ENCODE measurements at places on chromosomes 16 and 17.

DNA sequence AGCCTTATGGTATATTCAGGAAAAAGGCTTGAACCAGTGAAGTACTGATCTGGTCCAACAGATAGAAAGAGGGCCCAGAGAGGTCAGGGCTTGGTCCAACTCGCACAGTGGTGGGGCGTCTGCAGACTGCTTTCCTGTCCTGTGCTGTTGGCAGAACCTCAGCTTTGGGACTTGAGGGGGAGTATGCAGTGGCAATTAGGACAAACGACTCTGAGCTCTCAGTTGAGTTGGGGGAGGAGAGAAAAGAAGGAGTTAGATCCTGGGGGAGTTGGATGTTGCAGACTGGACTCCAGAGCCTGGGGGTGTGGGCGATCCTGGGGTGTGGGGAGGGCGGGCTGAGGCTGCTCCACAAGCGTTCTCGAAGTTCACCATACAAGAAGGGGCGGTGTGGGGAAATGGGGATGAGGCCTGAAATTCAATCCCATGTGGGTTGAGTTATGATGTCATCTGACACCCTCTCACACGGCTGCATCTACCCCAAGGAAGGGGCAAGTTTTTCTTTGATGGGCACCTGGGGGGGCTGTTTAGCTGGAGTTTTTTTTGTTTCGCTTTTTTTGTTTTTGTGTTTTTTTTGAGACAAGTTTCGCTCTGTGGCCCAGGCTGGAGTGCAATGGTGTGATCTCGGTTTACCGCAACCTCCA, 14.6 kb downstream of the GRB7 start:
- DNase-seq, result no peak

DNA sequence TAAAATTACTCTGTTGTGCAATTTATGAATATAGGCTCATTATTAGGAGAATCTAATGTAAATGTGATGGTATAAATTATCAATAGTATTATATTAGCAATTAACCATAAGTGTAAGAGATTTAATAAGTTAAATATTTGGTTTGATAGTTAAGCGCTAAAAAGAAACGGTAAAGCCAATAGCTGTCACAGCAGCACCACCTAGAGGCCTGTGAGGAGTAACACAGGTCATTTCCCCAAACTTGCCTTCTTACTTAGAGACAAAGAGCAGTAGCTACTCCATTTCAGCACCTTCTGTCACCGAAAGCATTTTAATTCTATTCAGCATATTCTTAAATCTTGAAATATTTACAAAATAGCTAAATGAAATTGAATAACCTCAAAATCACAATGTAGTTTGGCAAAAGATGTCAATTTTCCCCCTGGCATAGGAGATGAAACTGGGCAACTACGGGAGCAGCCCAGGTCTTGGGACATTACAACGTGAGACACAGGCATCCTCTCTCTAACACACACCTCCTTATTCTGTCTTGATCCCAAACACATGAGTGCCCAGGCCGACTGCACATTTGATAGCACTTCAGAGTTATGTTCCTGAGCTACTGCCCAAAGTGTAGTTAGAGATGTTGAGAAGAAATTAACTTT, 14.3 kb upstream of the DYNLRB2 start:
- DNase-seq, result no peak

- no peak for DNase-seq
These were observed 17.8 kb upstream of the NTN1 start for GRCh38 chr17:9003355-9004131.

- DNase-seq, result no peak
These were observed 85.5 kb upstream of the DOC2B start for GRCh38 chr17:266701-267667.

DNA sequence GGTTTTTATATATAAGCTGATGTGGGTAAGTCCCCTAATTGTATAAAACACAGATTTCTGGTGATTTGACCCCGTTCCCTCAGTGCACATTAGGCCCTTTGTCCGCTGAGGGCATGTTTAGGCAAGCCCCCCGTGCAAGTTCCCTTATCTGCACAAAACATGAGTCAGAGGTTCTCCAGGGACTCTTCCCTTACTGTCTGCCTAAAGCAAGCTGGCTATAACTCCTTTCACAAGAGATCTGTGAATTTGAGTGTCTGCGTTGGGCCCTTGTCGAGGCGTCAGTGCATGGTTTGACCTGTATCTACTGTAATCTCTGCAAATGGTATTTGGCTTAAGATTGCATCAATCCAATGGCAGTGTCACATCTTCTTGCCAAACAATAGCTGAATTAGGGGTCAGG, 712.8 kb downstream of the CDH8 start:
- DNase-seq, result no peak

DNA sequence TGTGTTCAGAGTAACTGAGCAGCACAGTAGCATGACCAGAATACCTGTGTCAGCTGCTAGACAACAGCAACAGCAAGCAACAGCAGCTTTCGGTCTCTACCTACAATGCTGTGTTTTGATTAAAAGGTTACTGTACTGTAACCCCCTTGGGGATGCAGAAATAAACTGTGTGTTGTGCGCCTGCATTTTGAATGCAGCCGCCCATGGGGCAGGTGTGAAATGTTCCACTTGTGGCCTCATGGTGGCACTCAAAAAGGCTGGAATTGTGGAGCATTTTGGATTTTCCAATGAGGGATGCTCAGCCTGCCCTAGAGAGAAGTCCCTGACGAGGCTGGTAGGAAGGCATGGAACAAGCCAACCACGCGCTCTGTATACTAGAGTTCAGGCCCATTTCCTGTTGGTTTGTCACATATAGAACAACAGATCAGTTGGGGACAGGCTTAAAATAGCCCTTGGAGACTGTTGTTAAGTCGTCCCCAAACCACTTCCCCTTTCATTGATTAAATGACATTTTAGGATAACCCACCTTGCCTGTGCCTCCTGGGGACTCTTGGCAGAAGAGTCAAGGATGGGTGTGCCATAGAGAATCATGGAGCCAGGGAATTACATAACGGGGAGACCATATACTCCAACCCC, 27.1 kb downstream of the SCPEP1 start:
- DNase-seq, result no peak

DNA sequence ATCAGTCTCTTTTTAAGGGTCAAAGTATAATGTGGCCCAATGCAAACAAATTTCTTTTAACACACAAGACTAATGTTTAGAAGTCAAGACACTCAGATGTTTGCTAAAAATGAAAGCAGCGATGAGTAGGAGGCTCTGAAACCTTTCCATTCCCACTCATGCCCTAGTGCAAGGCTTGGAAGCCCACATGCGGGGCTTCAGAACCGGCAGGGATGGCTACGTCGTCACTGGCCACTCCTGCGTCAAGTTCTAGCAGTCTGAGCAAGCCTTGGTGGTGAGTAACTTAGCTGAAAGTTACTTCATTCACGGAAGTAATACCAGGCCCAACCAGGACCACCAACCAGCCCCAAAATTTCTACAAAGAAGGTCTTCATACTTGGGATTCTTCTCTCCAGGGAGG, 14.8 kb upstream of the TMED6 start:
- no peak for DNase-seq

GRCh38 chr16:66205287-66206231, 160.9 kb upstream of the CDH5 start:
- DNase-seq, result no peak

DNA sequence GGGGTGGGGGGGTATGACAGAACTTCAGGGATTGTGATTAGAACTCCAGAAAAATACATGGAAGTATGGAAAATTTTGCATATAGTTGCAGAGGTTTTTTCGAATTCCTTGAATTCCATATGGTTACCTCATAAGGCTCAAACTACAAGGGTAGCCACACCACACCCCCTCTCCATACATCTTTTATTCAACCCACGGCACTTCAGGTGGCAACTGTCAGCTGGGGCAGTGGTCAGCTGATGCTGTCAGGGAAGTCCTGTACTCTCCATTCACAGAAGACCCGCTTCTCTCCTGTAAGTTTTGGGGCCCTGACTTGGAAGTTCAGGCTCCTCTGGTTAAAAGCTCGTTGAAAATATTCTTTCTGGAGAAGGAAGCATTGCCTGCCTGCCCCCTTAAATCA, 57.5 kb upstream of the CLEC19A start:
- no peak for DNase-seq

GRCh38 chr17:5097101-5097834, 14.4 kb downstream of the ZNF232 start:
- DNase-seq, result no peak

- DNase-seq, result no peak
These were observed 9.9 kb downstream of the CMTM2 start for GRCh38 chr16:66588981-66589713.

GRCh38 chr17:58572846-58573245, 58.4 kb upstream of the MTMR4 start:
- no peak for DNase-seq

- no peak for DNase-seq
These were observed 514 bp downstream of the UBFD1 start for GRCh38 chr16:23557779-23558702.

- no peak for DNase-seq
These were observed 46.5 kb upstream of the GINS3 start for GRCh38 chr16:58345574-58346354.

GRCh38 chr17:37642681-37643080, 565 bp downstream of the DDX52 start:
- no peak for DNase-seq

DNA sequence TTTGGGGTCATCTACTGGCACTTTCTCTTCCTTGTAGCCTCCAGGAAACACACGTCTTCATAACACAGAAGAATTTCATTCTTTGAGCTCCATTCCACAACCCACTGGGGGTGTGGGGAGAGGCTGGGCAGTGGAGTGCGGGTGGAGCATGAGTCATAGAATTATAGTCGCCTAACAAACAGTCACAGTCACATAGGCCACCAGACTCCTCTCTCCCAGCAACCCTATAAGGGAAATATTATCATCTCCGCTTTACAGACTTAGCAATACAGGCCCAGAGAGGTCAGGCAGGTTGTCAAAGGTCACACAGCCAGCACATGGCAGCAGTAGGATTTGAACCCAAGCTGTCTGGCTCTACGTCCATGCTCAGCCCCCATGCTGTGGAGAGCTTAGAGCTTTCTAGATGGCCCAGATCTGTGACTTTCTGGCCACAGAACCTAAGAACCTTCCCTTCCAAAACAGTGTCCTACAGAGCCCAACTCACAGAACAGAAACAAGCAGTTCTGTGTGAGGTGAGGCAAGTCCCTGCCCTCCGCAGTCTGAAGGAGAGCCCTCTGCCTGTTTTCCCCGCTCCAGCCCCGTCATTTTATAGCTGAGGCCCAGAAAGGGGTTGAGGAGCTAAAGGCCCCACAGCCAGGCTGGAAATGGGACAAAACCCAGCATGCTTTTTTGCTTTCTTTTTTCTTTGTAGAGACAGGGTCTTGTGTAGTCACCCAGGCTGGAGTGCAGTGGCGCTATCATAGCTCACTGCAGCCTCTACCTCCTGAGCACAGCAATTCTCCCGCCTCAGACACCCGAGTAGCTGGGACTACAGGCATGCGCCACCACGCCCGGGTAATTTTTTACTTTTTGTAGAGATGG, 10.7 kb upstream of the LITAF start:
- no peak for DNase-seq

DNA sequence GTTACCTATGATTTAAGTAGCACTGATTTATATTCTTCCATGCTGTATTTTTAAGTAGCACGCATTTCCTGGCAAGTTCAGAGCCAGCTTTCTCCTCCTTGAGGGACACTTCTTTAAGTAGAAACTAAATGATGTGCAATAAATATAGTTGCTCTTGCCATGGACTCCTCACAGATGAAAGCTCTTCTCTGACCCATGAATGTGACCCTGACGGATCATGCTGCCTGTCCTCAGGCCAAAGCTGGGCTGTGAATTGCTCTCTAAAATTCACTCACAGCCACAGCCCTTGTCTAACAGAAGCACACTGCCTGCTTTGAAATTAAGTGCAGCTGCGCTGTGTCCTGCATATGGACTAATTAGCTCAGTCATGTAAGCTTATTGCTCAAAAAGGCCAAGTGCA, 438.8 kb downstream of the PMP22 start:
- DNase-seq, result no peak

GRCh38 chr17:38729886-38730525, at the start of gene CISD3:
Gene CISD3 (plus strand): TSS chr17:38730341. CDS start chr17:38730359, 18 bp downstream.
- DNase-seq, result no peak

DNA sequence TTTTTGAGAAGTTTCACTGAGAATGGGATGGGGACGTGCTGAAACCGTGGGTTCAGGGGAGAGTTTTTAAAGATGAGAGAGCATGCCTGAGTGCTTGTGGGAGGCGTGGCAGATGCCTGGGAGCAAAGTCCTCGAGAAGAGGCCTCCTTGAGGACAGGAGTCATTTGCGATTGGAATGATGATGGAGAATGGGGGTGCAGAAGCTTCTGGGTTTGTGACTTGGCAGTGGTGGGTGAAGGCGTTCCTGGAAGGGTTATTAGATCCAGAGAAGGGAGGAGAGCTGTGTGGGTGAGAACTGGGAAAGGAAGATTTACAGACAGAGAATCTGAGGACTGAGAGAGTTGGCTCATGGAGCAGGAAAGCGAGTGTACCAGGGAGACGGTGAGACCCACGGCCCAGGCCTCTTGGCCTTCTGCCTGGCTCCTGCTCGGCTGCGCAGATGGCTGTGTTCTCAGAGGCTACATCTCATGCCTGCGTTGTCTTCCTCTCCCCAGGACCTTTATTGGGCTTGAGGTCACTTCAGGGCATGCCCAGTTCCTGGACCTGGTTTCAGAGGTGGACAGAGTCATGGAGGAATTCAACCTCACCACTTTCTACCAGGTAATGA, 8.6 kb upstream of the MMP15 start:
- DNase-seq, result no peak

GRCh38 chr17:79587421-79587820, 23.4 kb downstream of the RBFOX3 start:
- no peak for DNase-seq

DNA sequence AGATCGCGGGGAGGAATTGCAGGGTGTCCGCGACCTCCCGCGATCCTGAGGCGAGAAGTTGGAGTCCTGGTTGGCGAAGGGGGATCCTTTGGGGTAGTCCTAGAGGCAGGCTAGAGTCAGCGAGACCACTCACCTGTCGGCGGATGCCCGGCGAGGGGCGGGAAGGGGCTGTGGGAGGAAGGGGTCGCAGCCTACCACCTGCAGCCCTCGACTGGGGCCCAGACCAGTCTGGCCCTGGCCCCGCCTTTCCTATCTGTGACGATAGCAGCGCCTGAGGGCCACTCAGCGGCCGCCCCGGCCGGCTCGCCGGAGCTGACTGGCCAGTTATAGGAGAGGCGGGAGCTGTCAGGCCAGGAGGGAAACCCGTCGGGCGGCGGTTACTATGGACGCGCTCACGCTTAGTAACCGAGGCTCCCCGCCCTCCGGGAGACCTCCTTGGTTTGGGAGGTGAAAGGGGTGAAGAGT, at the start of gene TEKT3:
TSS of gene TEKT3 (minus strand) at position 213 of the 465 bp plus-strand sequence. CDS start 10,012 bp downstream, outside the sequence.
- no peak for DNase-seq

Data from keratinocyte (primary cell).